ENCODE measurements at places on chromosomes 12 and 14. TPM values are rescaled to one million over a fixed set of nuclear protein-coding genes. Genes with fewer than 3 reads are reported as not detected.

The AHNAK2 gene
- 78.4 TPM for total RNA-seq

DNA sequence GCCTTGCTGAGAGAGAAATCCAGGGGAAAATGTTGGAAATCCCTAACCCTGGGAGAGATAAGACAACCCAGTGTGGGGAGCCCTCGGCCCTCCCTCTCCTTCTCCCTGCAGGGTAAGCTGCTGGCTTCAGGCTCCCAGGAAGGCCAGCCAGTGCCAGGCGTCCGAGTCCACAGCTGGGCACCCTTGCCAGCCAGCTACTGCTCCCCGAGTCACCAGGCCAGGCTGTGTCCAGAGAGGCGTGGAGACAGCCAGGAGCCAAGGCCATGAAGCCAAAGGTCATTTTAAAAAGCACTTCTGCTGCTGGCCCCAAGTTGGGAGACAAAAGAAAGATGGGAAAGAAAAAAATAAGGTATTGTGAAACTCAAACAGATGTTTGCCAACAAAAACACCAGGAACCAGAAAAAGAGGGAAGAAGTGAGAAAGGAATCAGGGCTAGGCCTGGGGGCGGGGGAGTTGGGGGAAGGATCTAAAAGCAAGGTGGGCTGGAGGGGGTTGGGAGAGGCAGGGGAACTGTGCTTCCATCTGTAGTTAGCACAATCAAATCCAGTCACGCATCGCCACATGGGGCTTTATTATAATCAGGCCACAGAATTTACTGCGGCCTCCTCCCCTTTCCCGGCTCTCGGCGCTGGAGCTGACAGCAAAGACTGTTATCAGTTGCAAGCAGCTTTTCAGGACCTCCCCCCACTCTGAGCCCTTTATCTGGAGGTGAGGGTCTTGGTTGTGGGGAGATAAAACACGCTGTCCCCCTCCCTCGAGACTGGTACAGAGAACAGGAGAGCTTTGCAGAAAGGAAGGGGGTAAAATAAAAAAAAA is 33.5 kb downstream of the RBM19 start:
- DNase-seq = peak; percentile 61

The FOXG1 gene
- total RNA-seq = not detected

The AMDHD1 gene
- 0.63 TPM for total RNA-seq

DNA sequence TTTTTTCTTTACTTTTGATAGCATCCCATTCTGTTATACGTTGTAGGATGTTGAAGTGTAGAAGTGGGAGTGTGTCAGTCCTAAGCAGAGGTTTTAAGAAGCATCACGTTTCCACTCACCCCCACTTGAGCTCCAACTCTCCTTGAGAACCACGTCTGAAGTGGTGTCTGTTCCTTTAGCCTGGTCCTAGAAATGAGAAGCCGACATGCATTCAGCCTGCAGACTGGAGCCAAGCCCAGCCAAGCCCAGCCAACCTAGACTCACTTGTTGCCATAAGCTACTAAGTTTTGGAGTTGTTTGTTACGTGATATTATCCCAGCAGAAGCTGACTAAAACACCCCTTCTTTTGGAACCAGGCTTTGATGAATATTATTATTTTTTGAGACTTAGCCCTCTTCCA is 4.4 kb upstream of the ELK3 start:
- no peak for DNase-seq

GRCh38 chr12:12626471-12626870 is 14.8 kb downstream of the CREBL2 start:
- no peak for DNase-seq

- DNase-seq = peak; percentile 81
Measured at GRCh38 chr12:19239616-19240234, 110.2 kb downstream of the PLEKHA5 start.

The LTBP2 gene
- total RNA-seq = 157 TPM

GRCh38 chr12:117328556-117329100 is 32.8 kb downstream of the NOS1 start:
- no peak for DNase-seq

GRCh38 chr14:41303506-41303905 is 303.2 kb upstream of the LRFN5 start:
- DNase-seq = no peak

The MEG3 gene
- total RNA-seq = 155 TPM

The INHBC gene
- not detected for total RNA-seq

All from fibroblast of the aortic adventitia (primary cell).